Activated naive CD4-positive, alpha-beta T cell treated with anti-CD3 and anti-CD28 coated beads, Interleukin-2, amount 50 U/mL, for 16 hours (primary cell): ENCODE measurements at places on chromosomes 5 and 9.
A peak's percentile ranks its signal among the peaks of the same experiment; 100 is the strongest.

DNA sequence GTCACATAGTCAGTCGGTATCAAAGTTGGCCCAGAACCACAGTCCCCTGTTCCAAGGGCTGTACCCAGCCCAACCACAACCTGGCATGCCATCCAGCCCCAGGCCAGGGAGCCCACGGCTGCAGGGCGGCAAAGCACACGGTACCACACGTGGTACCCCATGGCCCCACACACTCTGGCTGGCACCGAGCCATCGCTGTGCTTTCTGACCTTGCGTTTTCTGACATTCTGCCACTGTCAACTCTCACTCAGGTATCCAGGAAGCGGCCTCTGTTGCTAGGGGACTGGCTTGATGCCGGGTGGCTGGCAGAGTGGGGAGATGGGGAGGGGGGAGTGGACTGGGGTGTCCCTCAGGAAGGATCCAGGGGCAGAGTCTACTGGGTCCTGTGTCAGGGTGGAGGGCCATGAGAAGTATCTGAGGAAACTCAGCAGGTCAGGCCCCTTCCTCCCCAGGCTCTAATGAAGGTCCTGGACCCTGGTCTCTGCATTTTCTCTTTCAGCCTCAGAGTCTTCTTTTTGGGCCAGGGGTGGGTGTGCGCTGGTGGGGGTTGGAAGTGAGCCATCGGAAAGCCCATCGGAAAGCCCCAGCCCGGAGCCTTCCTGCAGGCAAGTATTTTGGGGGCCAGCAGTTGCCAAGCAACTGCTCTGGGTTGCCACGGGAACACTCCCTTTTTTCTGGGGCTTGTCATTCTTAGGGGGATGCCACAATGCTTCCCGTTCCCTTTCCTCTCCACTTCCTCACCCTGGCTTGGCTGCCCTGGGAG lies 21.0 kb upstream of the RALGDS start:
- DNase-seq, result peak; percentile 49

DNA sequence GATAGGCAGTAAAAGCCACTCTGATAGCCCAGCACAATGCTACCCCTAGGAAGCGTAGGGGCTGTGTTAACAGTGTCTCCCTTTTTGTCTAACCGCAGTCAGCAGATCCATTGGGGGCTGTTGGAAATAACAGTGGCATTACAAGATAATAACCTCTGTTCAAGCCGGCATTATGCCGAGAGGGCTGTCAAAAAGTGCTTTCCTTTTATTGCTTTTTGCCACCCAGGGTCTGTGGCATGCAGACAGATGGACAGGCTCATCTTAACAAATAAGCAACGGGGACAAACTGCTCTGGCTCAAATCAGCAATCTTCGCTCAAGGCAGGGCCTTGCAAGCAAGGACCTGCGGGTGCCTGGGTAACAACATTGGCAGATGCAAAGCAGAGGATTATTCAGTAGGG lies 123.3 kb downstream of the TLR4 start:
- no peak for DNase-seq

- peak; percentile 66 for DNase-seq
Measured at GRCh38 chr9:97598461-97599288, 34.5 kb downstream of the TSTD2 start.

DNA sequence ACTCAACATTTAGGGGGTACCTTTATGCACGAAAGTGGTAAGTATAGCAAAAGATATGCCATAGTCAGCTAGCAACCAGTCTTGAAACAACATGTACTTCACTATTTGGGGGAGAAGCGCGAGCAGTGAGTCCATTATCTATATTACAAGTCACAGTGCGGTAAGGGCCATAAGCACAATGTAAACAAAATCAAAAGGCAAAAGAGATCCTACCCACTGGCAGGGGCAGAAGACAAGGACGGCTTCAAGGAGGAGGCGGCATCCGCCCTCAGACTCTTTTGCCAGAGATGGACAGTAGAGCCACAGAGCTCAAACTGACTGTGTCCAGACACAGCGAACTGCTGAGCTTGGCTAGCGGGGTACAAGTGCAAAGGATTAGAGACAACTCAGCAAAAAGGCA lies 9.6 kb downstream of the MAPK9 start:
- no peak for DNase-seq

- DNase-seq, result no peak
Measured at GRCh38 chr5:14428302-14429081, 153.1 kb upstream of the OTULINL start.

- no peak for DNase-seq
Measured at GRCh38 chr9:137588311-137588710, 2.0 kb downstream of the ZMYND19 start.

GRCh38 chr5:68467794-68468193 lies 252.2 kb downstream of the PIK3R1 start:
- no peak for DNase-seq

GRCh38 chr5:90882448-90882847 lies 323.9 kb downstream of the ADGRV1 start:
- DNase-seq, result no peak

- no peak for DNase-seq
Measured at GRCh38 chr9:123725389-123725788, 204.5 kb downstream of the DENND1A start.

GRCh38 chr5:113760486-113760885 lies 247.0 kb downstream of the YTHDC2 start:
- DNase-seq, result no peak

GRCh38 chr5:79976759-79977515 lies 14.1 kb downstream of the MTX3 start:
- no peak for DNase-seq

DNA sequence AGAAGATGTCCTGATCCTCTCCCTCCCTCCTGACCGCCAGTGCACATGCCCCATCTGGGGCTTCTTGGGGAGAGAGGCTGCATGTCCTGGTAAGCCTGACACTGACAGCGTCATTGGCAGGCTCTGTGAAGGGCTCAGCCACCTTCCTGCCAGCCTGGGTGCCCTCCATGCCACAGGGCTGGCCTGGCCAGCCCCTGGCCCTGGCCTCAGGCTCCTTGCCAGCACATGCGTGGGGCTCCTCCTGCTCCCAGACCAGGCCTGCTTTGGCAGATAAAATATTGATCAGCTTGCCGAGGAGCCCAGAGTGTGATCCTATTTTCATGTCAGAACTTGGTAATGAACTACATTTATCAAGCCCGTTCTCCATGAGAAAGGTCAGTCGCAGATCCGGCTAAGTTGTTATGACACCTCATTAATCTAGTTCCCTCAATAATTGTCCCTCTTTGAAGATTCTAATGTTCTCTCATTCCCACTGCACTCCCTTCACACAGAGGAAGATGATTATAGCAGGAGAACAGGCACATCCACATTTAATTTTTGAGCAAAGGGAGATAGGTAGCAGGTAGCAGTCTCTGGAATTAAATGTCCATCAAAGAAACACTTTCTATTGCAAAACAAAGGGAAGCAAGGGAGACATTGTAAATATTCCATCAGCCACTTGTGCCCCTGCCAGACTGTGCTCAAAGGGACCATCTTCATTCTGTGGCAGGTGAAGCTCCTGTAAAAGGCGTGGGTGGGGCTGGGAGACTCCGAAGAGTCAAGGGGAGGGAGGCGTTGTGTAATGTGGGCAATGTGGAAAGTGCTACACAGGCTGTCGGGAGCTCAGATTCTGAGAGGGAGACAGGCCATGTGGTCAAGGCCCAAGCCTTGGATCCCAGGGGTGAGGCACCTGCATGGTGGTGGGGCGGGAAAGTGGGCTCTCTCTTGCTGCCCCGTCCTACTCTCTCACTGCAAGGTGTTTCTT lies 272.0 kb downstream of the HSPA4 start:
- DNase-seq, result no peak

DNA sequence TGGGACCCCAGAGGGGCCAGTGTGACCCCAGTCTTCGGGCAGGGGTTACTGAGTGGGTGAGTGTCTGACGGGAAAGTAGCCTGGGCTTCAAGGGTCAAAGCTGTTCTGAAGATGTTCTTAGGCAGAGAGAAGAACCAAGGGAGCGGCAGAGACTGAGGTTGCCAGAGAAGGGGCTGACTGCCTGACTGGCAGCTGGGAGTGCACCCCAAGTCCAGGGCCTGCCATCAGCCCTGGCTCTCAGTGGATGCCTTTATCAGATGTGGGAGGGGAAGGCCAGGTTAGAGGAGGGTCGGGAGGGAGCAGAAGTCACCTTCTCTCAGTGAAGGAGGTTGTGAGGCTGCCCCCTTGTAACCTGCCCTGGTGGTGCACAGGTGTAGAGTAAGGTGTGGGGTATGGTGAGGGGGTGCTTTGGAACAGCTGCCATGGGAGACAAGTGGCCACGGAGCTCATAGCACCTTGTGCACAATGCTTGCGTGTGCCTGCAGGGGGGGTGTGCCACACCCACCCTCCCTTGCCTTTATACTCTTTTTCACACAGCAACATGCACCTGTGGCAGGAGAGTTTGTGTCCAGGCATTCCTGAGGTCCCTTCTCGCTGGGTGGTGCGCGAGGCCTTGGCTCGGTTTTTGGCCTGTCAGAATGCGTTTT lies 18.9 kb downstream of the RALGPS1 start:
- DNase-seq, result no peak

GRCh38 chr5:140953234-140953633 lies 13.0 kb upstream of the PCDHAC2 start:
- no peak for DNase-seq

- no peak for DNase-seq
Measured at GRCh38 chr5:126081209-126081608, 342.0 kb upstream of the GRAMD2B start.

- DNase-seq, result no peak
Measured at GRCh38 chr5:125189531-125189941, 443.1 kb upstream of the ZNF608 start.

DNA sequence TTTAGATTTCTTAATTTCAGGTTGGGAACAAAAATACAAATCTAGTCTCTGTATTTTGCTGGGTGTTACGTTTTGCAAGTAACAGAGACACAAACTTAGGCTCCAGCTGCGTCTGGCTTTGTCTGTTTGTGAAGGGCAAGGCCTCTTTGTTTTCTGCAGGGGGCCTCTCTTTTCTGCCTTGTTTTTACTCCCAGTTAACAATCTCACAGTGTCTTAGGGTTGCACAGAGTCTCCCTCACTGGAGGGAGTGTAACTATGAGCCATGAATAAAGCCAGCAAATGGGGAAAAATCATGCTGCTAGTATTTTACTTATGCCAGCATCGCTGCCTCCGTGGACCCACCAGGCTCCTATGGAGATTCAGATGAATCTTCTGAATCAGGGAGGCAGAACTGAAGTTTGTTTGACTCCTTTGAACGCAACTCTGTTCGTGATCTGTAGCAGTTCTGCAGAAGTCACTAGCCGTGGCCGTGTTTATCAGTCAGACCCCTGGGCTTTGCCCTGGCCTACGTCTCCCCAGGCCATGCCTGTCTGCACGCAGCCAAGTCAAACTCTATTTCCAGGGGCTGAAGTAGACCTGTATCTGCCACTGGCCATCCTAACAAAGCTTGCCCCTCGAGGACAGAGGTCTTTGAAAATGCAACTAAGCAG lies 77.2 kb downstream of the ATP10B start:
- no peak for DNase-seq

GRCh38 chr5:4661326-4661725 lies 478.8 kb upstream of the ADAMTS16 start:
- DNase-seq, result no peak

- no peak for DNase-seq
Measured at GRCh38 chr5:36705055-36705454, 98.6 kb downstream of the SLC1A3 start.

DNA sequence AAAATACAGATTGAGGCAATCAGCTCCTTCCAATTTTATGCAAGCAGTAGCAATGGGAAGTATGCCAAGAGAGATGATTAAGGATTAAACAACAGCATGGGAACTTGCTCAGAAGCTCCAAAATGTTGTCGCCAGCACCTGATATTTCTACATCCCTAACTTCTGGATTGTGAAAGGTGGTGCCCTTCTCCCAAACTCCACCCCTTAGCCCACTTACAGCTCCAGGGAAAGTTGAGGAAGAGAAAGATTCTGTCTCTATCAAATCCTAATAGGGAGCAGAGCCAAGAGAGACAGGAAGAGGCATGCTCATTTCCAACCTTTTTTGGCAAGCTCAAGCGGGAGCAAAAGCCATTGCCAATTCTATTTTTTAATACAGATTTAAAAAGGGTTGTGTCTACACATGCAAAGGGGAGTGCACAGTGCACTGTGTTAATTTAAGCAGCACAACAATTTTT lies 92.4 kb upstream of the NR3C1 start:
- no peak for DNase-seq

DNA sequence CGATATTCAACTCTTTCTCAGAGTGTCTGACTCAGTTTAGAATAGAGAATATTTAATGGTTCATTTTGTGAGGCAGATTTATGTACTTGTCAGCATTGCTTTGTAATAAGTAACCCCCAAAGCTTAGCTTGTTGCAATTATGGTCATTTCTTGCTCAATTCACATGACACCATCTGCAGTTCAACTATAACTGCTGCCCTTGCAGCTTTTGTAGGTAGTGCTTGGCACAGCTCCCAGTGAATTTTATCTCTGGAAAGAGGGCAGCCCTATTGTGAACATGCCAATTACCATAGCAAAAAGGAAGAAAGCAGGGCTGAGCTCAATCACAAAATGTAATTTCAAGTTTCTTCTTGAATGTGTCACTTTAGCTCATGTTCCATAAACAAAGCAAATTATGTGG lies 1587.7 kb upstream of the ACO1 start:
- DNase-seq, result no peak

GRCh38 chr9:130118841-130119518 lies 53.2 kb upstream of the NCS1 start:
- DNase-seq, result no peak

GRCh38 chr5:132243366-132243977 lies 14.0 kb upstream of the PDLIM4 start:
- DNase-seq, result no peak

- peak; percentile 7 for DNase-seq
Measured at GRCh38 chr5:179195561-179196404, 135.6 kb downstream of the ZNF354C start.

GRCh38 chr5:148853868-148854267 lies 27.5 kb downstream of the ADRB2 start:
- DNase-seq, result no peak
